ENCODE measurements at places on chromosomes 6 and 20. TPM values are rescaled to one million over a fixed set of nuclear protein-coding genes. Genes with fewer than 3 reads are reported as not detected.

The RIPK1 gene
- 19.0 TPM for total RNA-seq

The BEND6 gene
- 11.2 TPM for total RNA-seq

The CALHM4 gene
- not detected for total RNA-seq

The ANGPT4 gene
- total RNA-seq = 0.05 TPM

The OTOR gene
- total RNA-seq = not detected

The GNAS-AS1 gene
- 0.49 TPM for total RNA-seq

The ZBTB22 gene
- 17.1 TPM for total RNA-seq

The PKHD1 gene
- total RNA-seq = not detected

The GJA10 gene
- total RNA-seq = not detected

The CPNE5 gene
- total RNA-seq = 0.06 TPM

The STX11 gene
- total RNA-seq = not detected

The LHFPL5 gene
- total RNA-seq = not detected

The ZFP57 gene
- total RNA-seq = not detected

The WFDC12 gene
- not detected for total RNA-seq

The DDX43 gene
- total RNA-seq = 2.3 TPM

The PRL gene
- not detected for total RNA-seq

The CSNK2B gene
- total RNA-seq = 235 TPM

The BPIFB4 gene
- 0.24 TPM for total RNA-seq

The TCP1 gene
- 91.9 TPM for total RNA-seq

The RIPOR2 gene
- 1.6 TPM for total RNA-seq

The SAPCD1 gene
- 0.44 TPM for total RNA-seq

The EPHA7 gene
- 0.05 TPM for total RNA-seq

The HLA-B gene
- total RNA-seq = 468 TPM

The RFX6 gene
- total RNA-seq = not detected

The HLA-DRA gene
- not detected for total RNA-seq

The APOBEC2 gene
- total RNA-seq = not detected

The POLH gene
- total RNA-seq = 16.8 TPM

The DEFB132 gene
- not detected for total RNA-seq

The PAX1 gene
- not detected for total RNA-seq
